ENCODE measurements at places on chromosomes 3 and 15.

GRCh38 chr3:186902154-186902553, 28.2 kb upstream of the ST6GAL1 start:
- no peak for DNase-seq

GRCh38 chr3:133192967-133193366, 154.8 kb downstream of the TMEM108 start:
- DNase-seq: no peak

- DNase-seq: no peak
Measured at GRCh38 chr3:72733676-72734075, 114.6 kb downstream of the SHQ1 start.

DNA sequence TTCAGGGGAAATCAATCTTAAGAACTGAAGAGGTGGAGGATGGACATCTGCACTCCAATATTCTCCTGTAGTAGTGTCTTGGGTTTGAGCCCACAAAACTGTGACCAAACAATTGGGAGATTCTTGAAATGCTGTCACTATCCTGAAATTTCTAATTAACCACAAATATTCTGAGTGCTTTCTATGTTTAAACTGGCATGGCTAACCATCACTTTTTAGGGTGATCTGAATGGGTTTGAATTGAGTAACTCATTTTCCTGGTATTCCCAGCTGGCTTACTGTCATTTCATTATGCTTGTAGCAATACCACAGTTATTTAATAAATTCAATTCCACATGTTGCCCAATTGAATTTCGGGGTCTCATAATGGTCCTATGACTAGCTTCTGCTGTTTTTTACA, 216.9 kb upstream of the DCBLD2 start:
- no peak for DNase-seq

DNA sequence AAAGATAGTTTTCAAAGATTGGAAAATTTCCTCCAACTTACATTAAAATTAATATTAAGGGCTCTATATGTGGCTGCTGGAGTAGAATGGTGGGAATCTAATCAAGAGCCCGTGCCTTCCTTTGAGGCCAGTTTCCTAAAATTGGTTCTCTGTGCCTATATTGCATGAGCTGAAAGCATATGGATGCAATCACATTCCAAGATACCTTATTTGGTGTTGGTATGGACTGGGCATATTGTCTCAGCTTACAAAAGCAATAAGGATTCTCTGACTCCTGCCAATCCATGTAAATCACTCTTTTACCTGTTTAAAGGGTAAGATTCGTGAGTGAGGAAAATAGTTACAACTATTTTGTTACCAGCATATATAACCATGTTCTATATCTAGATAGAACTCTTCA, 111.6 kb downstream of the GREM1 start:
- DNase-seq: no peak

DNA sequence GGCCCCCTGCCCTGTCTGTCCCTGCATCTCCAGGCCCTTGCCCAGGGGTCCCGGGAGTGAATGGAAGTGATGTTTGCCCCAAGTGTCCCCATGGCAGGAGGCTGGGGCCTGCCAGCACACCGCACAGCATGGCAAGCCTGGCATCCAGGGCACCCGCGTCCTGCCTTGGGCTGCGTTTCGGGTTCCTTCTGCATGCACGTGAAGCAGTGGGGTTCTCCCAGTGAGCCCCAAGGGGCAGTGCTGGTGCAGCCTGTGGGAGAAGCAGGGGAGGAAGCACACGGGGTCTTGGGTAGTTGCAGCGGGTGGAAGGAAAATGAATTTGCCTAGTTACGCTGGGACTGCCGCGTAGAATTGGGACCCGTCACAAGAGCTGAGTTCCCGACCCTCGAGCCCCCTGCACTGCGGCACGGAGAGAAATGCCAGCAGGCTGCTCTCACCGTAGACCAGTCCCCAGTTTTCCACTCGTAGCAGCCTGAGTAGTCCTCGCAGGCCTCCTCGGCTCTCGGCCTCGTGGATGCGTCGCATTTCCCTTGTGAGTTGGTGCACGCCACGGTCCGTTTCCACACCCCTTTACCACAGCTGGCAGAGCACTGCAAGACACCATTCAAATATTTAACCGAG, 259.5 kb upstream of the LYSMD4 start:
- DNase-seq: no peak

GRCh38 chr3:99818818-99819217, 1.2 kb downstream of the CMSS1 start:
- DNase-seq: no peak

DNA sequence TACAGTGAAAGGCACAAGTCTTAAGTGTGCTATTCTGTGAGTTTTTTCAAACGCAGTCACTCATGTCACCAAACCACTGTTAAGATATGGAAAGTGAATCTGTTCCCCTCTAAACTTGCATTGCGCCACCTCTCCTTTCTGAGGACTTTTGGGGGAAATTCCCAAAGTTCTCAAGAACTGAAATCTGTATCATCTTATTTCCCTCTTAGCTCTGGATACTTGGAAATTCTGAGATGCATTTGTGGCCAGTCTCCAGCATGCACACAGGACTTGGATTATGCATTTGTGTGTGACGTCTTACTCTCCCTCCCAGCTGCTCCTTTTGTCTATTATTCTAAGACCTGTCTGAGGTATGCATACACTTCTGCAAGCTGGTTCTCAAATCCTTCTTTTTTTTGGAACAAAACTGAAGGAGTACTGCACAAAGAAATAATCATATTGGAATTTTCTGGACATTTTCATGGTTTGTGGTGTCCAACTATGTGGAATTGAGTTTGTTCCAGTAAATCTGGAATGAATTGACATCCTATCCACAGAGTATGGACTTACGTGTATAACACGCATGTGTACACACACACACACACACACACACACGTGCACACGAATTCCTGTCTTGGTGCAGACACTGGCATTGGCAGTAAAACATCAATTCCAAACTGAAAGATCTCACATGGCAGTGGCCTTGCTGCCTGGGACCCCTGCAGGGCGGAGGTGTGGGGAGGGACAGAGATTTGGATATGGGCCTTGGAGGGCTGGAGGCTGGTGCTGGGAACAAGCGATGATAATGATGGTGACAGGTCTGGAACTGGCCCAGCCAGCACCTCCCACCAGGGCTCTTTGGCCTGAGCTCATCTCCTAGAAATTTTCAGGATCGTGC, 8.2 kb upstream of the LCTL start:
- DNase-seq: no peak

DNA sequence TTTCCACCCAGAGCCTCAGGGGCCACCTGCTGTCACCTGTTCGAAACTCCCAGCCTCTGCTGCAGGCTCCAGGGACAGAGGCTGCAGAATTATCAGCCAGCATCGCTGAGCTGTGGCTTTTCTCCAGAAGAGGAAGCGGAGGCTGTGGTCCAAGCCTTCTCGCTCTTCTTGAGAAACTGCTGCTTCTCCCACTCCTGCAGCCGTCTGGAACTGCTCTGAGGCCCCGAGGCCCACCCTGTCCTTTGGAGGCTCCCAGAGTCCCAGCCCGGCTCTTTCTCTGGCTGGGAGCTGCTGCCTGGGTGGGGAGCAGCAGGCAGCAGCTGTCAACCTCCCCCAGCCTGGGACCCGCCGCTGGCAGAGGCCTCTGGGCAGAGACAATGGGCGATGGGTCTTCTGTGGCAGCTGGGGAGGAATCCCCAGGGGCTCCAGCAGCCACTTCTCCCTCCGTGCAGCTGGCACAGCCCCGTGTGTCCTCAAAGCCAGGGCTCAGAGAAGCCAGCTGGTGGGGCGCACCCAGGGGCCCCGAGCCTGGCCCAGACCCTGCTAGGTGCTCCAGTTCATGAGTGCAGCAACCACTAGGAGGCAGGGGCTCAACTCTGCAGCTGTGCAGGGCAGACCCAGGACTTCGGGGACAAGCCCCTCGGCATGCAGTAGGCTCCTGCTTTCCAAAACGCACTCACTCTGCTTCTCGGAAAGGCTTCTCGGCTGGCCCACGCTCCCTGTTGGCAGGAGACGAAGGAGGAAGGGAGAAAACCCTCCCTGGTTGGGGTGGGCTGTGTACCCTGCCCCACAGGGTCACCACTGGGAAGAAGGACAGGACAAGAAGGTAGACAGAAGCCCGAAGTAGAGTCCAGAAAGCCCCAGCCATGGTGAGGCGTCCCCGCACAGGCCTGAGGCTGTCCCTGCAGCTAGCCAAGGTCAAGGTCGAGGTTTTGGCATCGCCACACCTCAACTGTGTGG, 49.9 kb upstream of the FURIN start:
- no peak for DNase-seq

- no peak for DNase-seq
Measured at GRCh38 chr3:142963516-142964448, at the start of gene PAQR9. PAQR9 (minus strand) TSS chr3:142963674; CDS start chr3:142963336, 338 bp downstream.

All from ureter (tissue), 1 donor.